ENCODE measurements at places on chromosomes 6 and 20.
A peak's percentile ranks its signal among the peaks of the same experiment; 100 is the strongest.

GRCh38 chr20:50302341-50303057 is 111.9 kb downstream of the CEBPB start:
- no peak for DNase-seq

GRCh38 chr6:38064431-38064830 is 244.9 kb downstream of the ZFAND3 start:
- no peak for DNase-seq

DNA sequence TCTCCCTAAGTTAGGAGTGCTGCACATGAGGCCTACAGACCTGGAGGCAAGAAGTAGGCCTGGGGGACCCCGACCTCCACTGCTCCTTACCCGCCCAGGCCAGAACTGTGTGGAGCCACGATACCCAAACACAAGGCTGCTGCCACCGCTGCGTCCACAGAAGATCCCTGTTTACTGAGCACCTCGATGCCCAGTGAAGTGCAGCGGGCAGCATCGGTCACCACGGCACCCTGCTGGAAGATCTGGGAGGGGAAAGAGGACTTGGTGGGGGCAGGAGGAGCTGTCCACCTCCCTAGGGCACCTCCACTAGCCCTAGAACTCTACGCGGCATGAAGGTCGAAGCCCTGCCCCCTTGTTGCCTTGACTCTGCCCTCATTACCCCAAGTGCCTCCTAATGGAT is 9.9 kb downstream of the GGT7 start:
- no peak for DNase-seq

DNA sequence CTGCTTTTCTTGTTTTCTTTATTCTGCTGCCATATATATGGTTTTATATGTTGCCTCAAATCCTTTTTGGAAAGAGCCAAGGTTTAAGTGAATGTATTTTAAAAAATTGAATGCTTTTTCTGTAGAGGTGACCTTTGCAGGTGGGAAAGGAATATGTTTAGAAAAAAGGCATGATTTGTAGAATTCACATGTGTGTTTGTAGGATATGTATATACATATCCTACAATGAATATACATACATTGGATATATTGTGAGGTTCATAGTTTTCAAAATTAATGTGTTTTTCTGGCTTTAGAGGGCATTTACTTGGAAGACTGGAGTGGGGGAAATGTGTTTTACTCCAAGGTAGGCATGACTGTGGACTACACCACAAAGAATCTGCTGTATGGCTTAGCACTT is 4.0 kb upstream of the EYA2 start:
- DNase-seq: no peak

- DNase-seq: no peak
Measured at GRCh38 chr20:6055981-6056569, 2.2 kb upstream of the LRRN4 start.

- DNase-seq: no peak
Measured at GRCh38 chr6:140059947-140060346, 685.5 kb upstream of the CITED2 start.

- DNase-seq: peak; percentile 18
Measured at GRCh38 chr20:20366876-20367574, 879 bp upstream of the INSM1 start.

- peak; percentile 65 for DNase-seq
Measured at GRCh38 chr20:47535088-47535487, 33.4 kb downstream of the NCOA3 start.

DNA sequence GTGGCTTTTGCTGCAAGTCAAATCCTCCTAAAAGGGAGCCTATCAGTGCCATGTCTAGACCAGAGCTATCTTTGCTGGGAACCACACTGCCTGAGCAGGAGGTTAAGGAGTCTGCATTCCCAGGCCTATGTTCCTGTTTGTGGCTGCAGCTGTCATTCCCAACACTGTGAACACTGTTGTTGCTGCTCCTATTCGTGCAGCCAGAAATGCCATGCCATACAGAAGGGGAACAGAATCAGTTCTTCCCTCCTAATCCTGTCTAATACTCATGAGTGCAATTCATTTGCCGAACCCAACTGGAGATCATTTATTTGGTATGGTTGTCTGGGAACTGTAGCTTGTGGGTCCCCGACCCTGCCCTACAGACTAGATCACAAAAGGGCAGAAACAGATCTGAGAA is 406.5 kb upstream of the GJE1 start:
- no peak for DNase-seq

GRCh38 chr6:14211562-14211942 is 94.0 kb downstream of the CD83 start:
- DNase-seq: peak; percentile 43

DNA sequence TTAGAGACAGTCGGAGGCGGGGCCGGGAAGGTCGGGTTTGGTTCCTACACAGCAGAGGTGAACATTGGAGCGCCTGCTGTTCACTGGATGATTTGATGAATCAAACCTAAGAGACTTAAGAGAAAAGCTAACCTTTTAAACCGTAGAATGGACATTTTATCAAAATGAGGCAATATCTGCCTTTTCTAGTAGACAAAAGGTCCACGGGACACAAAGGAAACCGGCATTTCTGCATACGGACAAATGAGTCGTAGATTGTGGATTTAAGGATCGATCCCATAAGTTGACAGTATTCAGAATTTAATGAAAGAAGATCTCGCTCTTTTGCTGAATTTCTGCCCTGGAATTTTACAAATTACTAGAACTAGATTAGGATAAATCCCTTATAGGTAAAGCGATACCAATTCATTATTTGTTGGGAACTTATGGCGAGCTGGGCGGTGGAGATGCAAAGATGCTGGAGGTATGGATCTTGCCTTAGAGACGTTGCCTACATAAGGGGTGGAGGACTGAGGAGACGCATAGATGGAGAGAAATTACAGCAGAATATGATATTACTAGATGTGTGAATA is 400 bp downstream of the PAK1IP1 start:
- no peak for DNase-seq

DNA sequence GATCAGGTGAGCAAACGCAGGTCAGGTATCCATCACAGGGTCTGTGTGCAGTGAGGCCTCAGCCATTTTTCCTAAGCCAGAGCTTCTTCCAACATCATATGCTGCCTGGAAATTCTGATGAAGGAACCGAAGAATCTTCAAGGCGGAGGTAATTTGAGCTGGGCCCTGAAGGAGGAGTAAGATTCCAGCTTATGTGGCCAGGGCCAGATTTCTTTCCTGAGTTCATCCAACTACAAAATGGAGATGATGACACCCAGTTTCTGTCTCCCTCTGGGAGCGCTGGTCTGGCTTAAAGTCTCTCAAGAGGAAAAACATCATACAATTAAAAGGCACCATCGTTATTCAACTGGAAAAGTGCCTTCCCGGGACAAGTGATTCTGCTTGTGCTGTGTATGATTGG is 6.9 kb upstream of the MANBAL start:
- DNase-seq: no peak

- DNase-seq: no peak
Measured at GRCh38 chr20:34710568-34710839, 6.4 kb downstream of the TP53INP2 start.

DNA sequence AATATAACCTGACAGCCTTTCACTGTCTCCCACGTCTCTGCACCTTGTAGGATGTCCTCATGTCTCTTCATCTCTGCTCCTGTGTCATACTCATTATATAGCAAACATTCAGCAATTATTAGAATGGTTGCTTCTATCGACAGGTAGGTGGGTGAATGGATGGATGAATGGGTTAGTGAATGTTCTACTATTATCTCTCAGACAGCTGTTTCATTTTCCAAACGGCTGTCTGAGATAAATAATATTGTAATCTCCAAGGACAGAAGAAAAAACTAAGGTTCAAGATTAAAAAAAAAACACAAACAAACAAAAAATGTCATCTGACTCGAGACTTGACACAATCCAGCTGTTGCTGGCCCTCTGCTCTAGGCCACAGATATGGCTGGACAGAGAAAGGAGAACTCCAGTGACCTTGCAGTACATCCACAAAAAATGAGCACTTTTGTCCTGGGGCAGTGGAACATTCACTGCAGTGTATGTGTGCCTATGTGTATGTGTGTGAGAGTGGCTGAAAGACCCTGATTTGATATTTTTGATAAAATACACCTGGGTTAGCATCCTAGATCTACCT is 2.1 kb downstream of the HNF4A start:
- DNase-seq: no peak

- no peak for DNase-seq
Measured at GRCh38 chr6:9540126-9540525, 874.7 kb downstream of the TFAP2A start.

GRCh38 chr20:52160049-52160570 is 31.5 kb downstream of the ZFP64 start:
- no peak for DNase-seq

- DNase-seq: no peak
Measured at GRCh38 chr6:80640176-80640575, 533.7 kb downstream of the BCKDHB start.

DNA sequence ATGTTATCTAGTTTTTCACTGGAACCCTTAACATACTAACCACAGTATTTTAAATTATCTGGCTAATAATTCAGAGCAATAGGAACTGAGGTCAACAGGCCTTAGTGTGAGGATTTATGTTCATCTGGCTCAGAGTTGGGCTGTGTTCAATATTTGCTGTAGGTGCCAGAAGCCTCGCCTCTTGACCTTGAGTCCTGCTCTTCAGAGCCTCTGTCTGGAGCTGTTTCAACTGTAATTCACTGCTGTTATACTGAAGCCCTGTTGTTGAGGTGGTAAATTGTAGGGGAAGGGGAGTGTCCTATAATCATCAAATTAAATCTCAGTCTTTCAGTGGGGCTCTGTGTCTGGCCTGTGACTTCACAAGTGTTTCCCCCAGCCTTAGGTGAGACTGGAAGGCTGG is 184.4 kb downstream of the CDH26 start:
- no peak for DNase-seq

DNA sequence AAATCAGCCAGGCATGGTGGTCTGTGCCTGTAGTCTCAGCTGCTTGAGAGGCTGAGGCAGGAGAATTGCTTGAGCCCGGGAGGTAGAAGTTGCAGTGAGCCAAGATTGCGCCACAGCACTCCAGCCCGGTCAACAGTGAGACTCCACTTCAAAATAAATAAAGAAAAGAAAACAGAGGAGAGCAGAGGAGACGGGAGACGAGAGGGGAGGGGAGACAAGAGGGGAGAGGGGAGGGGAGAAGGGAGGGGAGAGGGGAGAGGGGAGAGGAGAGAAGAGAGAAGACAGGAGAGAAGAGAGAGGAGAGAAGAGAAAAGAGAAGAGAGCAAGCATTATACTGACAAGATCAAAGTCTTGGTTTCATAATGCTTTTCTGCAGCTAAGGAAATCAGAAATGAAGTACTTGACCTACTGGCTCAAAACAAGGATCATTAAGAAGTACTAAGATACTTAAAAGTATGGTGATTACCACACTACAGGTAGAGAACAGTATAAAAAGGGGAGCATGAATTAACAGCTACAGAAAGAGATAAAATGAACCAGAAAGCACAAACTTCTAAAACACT is 30.5 kb downstream of the FAM8A1 start:
- DNase-seq: no peak

- DNase-seq: no peak
Measured at GRCh38 chr6:23983735-23984134, 142.3 kb upstream of the NRSN1 start.

GRCh38 chr20:63625771-63626423 is 1.0 kb downstream of the GMEB2 start:
- DNase-seq: no peak

GRCh38 chr20:8571611-8572010 is 439.5 kb downstream of the PLCB1 start:
- no peak for DNase-seq

DNA sequence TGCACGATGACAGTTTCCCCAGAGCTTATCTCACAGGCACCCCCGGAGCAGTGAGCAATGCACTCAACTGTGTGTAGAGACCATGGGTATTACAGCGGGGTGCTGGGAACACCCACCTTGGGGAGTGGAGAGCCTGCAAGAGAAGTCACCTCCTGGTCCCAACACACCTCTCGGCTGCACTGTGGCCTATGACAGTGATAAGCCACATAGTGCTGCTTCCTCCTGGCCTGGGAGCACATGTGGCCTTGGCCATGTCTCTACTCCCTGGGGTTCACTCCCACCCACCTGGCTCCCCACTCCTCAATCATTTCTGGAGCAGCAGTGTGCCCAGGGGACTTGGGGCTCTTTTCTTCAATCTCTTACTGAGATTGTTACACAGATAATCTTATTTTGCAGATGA is 77.0 kb downstream of the SLC24A3 start:
- DNase-seq: no peak

DNA sequence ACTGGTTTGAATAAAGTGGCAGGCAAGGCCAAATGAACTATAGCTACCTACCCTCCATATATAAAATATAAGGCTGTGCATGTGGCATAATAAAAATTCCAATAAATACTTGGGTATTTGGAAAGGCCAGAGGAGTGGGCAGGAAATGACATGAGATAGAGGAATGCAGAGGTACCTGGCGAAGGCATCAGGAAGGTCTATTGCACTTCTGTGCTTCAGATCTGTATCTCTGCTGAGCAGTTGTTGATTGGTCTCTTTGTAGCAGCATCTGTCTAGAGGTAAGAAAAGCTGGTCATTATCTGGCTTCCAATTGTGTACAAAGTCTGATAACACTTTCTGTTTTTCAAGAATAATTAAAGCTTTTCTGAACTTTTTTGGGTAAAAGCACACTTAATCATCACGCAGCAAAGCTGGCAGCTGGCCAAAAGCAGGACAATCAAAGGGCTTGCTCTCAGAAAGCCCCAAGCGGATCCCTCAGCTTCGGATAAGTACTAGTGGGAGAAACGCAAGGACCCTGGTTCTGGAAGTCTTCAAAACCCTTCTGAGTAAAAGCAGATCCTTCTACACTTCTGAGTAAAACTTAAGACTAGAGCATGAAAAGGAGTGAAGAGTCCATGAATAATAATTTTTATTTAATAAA is 120.1 kb upstream of the TCF21 start:
- no peak for DNase-seq

- DNase-seq: peak; percentile 51
Measured at GRCh38 chr20:1108437-1108920, 9.9 kb upstream of the PSMF1 start.

DNA sequence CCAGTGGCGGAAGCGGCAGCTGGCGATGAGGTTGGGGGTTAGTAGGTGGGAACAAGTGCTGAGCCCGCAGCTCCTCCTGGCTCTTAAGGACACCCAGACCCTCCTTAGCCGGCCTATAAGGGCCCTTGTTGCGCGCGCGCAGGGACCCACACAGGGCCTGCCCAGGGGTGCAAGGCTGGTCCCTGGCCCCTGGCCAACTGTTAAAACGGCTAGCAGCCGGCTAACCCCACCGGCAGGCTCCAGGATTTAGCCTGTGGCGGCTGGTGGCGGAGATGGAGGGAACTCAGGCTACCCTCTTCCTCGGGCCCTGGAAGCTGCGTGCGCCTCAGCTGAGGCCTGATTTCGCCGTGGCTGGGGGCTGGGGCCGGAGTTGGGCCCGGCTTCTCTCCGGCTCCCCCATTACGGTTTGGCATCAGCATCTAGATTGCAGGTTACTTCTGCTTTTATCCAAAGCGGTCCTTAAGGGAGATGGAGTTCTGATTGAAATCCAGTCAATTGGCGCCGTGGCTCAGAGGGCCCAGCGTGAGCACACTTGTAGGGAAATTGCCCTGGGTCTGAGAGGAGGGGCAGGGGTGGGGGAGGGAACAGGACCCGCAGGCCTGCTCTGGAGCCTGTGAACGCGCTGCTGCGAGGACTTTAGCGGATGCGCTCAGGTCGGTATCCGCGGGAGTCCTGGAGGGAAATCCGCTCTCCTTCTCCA is 36.9 kb upstream of the CCDC167 start:
- no peak for DNase-seq

All from HuH-7.5 (cell line).